ENCODE measurements at places on chromosomes 6 and 20.

- DNase-seq, result no peak
Observed at GRCh38 chr6:30200551-30201281, 12.5 kb downstream of the TRIM26 start.

DNA sequence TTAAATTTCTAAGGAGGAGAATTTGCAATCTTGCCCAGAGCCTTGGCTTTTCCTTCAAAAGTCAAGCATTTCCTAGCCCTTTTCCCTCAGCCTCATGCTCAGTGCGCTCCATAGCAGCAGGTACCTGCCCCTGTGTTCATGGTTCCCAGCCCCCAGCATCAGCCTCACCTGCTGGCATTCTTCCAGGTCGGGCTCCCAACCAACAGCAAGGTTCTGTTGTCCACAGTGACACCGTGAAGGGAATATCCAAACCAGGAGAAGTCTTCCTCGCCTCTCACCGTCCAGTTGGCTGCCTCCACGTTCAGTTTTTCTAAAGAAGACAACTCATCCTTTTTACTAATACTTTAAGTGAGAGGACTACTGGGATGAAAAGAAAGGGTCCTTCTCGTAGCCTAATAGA is 42.7 kb downstream of the GPLD1 start:
- DNase-seq, result no peak

DNA sequence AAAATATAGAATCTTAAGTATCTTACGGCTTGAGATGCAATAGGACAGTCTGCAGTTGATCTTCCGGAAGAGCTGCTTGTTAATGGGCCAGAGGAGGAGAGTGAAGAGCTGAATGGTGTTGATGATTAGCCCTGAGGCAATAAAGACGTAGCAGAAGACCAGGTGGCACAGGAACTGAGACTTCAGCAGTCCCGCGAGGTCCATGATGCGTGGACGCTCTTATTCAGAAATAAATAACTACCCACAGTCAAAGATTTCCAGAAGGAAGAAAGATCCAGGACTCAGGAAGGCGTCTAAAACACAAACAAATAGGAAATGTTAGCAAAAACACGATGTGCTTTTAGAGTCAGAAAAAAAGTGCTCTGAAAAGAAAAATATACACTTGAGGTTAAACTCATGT is 41.9 kb downstream of the AGPAT4 start:
- no peak for DNase-seq

- DNase-seq, result no peak
Observed at GRCh38 chr20:8398263-8399051, 266.4 kb downstream of the PLCB1 start.

GRCh38 chr6:36907781-36908180 is 22.0 kb downstream of the C6orf89 start:
- DNase-seq, result no peak

- DNase-seq, result no peak
Observed at GRCh38 chr20:34083781-34084180, 28.3 kb downstream of the EIF2S2 start.

All from renal cortex interstitium (tissue), 15 donors.